Activated CD8-positive, alpha-beta T cell treated with anti-CD3 and anti-CD28 coated beads for 36 hours (primary cell): ENCODE measurements at places on chromosomes 6 and 20. TPM values are rescaled to one million over a fixed set of nuclear protein-coding genes. Genes with fewer than 3 reads are reported as not detected.

SPAG4 gene
- 11.5 TPM for total RNA-seq

GMNN gene
- 72.6 TPM for total RNA-seq

SAMD10 gene
- total RNA-seq = 17.5 TPM

FOXA2 gene
- not detected for total RNA-seq

PRRT1 gene
- total RNA-seq = 1.6 TPM

POLR1C gene
- 50.5 TPM for total RNA-seq

COL20A1 gene
- total RNA-seq = not detected

DACT2 gene
- not detected for total RNA-seq

TXLNB gene
- total RNA-seq = 0.11 TPM

C6orf62 gene
- total RNA-seq = 103 TPM
